T-helper 22 cell (primary cell): ENCODE measurements at places on chromosomes 5 and 9.

GRCh38 chr5:117587111-117587510 is 1012.5 kb upstream of the SEMA6A start:
- DNase-seq = no peak

- no peak for DNase-seq
Observed at GRCh38 chr5:179768326-179769085, 25.3 kb upstream of the LTC4S start.

DNA sequence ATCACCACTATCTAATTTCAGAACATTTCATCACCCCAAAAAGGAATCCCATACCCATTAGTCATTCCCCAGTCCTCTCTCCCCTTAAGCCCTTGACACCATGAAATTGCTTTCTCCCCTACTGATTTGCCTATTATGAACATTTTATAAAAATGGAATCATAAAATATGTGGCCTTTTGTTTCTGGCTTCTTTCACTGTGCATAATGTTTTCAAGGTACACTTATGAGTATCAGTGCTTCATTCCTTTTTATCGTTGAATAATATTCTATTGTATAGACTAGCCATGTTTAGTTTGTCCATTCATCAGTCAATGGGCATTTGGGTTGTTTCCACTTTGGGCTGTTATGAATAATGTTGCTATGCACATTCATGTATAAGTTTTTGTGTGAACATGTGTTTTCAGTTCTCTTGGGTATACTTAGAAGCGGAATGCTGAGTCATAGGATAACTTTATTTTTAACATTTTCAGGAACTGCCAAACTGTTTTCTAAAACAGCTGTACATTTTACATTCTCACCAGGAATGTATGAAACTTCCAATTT is 40.4 kb upstream of the FGF1 start:
- DNase-seq = no peak

GRCh38 chr5:73892806-73893205 is 266.8 kb downstream of the ARHGEF28 start:
- DNase-seq = no peak

GRCh38 chr5:116313366-116313765 is 228.5 kb downstream of the COMMD10 start:
- no peak for DNase-seq

- DNase-seq = no peak
Observed at GRCh38 chr9:16866587-16866986, 3.9 kb downstream of the BNC2 start.

DNA sequence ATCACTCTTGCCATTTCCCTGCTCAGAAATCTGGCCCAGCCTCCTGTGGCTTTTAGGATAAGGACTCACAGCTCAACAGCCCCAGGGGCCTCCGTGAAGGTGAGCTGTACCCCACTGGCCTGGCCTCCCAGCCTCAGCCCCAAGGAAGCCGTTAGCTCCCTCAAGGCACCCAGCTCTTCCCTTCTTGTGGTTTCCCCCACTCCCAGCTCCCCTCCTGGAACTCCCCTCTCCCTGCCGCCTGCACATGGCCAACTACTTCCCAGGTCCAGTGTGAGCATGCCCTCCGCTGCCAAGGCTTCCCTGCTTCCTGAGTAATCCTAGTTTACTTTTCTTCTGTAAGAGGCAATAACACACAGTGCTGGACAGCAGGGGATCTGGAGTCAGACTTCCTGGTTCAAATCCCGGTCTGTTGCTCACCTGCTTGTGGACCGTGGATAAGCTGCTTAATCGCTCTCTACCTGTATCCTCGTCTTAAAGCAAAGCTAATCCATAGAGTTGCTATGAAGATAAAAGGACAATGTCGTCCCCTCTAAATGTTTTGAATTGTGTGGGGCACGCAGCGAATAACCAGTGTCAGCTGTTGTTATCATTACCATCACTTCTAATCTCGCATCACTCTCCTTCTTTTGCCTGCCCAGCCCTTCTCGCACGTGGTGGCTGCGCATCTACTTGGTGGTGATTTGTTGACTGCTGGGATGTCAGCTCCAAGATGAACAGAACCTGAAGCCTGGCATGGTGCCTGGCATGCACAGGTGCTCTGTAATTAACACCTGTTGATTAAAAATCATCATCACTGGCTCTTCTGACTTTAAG is 86.6 kb downstream of the C5orf15 start:
- no peak for DNase-seq

- DNase-seq = no peak
Observed at GRCh38 chr9:135563858-135564257, 2.3 kb downstream of the PAEP start.

GRCh38 chr9:135440620-135441019 is 39.0 kb upstream of the PPP1R26 start:
- DNase-seq = no peak

DNA sequence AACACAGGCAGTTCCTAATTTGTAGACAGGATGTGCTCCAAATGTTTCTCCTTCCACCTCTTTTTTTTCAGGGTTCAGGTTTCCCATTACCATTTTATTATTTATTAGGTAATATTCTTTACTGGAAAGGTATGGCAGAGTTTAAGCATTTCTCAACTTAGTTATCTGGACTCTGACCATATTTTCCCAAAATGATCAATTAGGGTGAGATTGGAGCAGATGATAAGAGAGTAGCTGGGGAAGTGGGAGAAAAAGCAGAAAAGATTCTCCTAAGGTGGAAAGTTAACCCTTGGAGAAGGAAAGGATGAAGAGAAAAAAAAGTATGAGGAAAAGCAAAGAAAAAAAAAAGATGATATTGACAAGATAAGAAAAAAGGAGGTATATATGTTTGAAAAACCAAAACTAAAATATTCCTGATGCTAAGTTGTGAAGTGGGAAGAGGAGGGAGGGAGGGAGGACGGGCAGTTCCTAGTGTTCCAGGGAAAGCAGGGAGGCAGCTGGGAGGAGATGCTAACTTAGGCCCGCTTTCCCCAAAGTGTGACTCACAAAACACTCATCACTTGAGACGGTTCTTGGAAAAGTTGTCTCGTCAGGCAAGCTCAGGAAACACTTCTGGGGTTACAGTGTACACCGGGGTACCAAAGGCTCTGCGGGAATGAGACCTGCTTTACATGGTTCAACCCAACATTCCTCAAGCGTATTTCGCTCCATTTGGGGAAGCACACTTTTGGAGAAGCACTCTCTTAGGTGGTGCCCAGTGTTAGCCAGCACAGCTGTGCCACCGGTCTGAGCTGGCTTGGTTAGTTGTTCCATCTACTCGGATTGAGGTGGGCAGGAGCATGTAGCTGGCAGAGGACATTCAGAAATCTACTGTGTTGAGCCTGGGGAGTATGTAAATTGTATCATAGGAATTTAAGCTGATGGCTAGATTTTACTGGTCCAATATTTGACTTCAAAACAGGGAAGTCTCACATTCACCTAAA is 35.1 kb downstream of the B4GALT1 start:
- DNase-seq = no peak

- no peak for DNase-seq
Observed at GRCh38 chr5:13613621-13614020, 330.9 kb downstream of the DNAH5 start.

DNA sequence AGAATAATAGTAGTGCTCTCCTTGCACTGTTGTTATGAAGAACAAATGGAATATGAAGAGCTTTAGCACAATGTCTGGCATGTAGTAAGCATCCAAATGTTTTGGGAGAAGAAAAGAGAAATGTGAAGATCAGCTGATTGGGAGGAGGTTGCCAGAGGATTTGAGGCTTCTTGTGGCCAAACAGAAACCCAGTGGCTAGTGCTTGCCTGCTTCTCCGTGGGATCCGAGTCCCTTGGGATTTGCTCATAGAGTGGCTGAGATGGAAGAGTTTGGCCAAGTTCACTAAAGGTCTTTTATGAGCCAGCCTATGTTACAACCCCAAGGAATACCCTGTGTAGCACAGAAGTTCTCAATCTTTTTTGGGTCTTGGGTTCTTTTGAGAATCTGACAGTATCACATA is 86.0 kb downstream of the ANGPTL2 start:
- DNase-seq = no peak
